ENCODE measurements at places on chromosomes 7 and 10. TPM values are rescaled to one million over a fixed set of nuclear protein-coding genes. Genes with fewer than 3 reads are reported as not detected.

- H3K27ac ChIP-seq: no peak overlapping the region
- H3K36me3 ChIP-seq: no peaks in the 10 kb centered on the region
- no peak for DNase-seq
- H3K4me1 ChIP-seq: peaks cover 33% of the 10 kb centered on the region
- no peak overlapping the region for H3K4me3 ChIP-seq
Observed at GRCh38 chr7:157404845-157405481, 68.2 kb downstream of the DNAJB6 start.

GRCh38 chr7:132575419-132575981, 770 bp downstream of the PLXNA4 start:
- H3K27me3 ChIP-seq: peaks cover 39% of the 10 kb centered on the region
- H3K27ac ChIP-seq: no peak overlapping the region
- H3K4me3 ChIP-seq: peak overlapping the region; percentile 33
- no peak for DNase-seq

DNA sequence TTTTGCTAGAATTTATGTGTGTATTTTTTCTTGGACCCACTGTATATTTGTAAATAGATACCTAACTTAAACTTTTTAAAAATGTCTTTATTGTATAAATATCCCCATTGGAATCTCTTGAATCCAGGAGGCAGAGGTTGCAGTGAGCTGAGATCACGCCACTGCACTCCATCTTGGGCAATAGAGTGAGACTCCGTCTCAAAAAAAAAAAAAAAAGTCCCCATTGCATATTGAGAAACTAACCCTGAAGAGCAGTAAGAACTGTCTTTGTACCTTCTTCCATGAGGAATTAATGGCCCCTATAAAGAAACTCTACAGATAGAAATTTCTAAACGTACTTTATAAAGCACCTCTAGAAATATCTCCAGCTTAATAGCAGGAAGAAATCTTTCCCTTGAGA, 504.0 kb downstream of the SORCS1 start:
- H3K4me3 ChIP-seq: no peak overlapping the region
- H3K27me3 ChIP-seq: no peaks in the 10 kb centered on the region
- H3K36me3 ChIP-seq: no peaks in the 10 kb centered on the region
- DNase-seq: no peak

GRCh38 chr7:94060752-94061151, 56.6 kb upstream of the BET1 start:
- no peak overlapping the region for H3K27ac ChIP-seq
- H3K4me3 ChIP-seq: no peak overlapping the region
- peaks cover 24% of the 10 kb centered on the region for H3K4me1 ChIP-seq
- H3K27me3 ChIP-seq: peaks cover 32% of the 10 kb centered on the region

GRCh38 chr7:24685708-24686107, 71.6 kb downstream of the GSDME start:
- peaks cover 7% of the 10 kb centered on the region for H3K36me3 ChIP-seq
- H3K4me1 ChIP-seq: no peaks in the 10 kb centered on the region
- H3K4me3 ChIP-seq: no peak overlapping the region
- no peak for DNase-seq

- H3K36me3 ChIP-seq: no peaks in the 10 kb centered on the region
- H3K27ac ChIP-seq: peak overlapping the region; percentile 86
- no peak for DNase-seq
- H3K27me3 ChIP-seq: peaks cover 11% of the 10 kb centered on the region
- peaks cover 23% of the 10 kb centered on the region for H3K4me1 ChIP-seq
Observed at GRCh38 chr10:34280599-34281374, 534.3 kb downstream of the PARD3 start.

- no peak overlapping the region for H3K27ac ChIP-seq
- H3K36me3 ChIP-seq: no peaks in the 10 kb centered on the region
- no peak overlapping the region for H3K4me3 ChIP-seq
Observed at GRCh38 chr10:132808383-132809231, 22.7 kb upstream of the NKX6-2 start.

DNA sequence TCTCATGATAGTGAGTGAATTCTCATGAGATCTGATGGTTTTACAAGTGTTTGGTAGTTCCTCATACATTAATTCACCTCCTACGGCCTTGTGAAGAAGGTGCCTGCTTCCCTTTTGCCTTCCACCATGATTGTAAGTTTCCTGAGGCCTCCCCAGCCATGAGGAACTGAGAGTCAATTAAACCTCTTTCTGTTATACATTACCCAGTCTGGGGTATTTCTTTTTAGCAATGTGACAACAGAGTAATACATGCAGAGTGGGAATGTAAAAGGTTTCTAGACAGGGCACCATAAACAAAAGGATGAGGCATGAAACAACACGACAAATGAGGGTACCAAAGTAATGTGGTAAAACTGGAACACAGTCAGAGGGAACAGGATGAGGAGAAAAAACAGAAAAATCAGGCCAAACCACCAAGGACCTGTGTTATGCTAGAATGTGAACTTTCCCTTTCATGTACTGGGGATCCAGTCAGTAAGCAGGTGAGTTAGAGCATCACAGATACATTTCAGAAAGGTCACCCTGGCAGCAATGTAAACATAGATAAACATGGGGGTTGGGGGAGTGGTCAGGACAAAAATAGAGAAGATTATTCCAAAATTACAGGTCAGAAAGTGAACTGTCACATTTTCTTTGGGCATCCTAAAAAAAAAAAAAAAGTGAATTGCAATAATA, 31.9 kb downstream of the ANKRD26 start:
- DNase-seq: no peak
- no peaks in the 10 kb centered on the region for H3K27me3 ChIP-seq
- no peak overlapping the region for H3K27ac ChIP-seq
- H3K36me3 ChIP-seq: peaks cover 19% of the 10 kb centered on the region

GRCh38 chr7:49486974-49487829, 286.2 kb upstream of the VWC2 start:
- no peaks in the 10 kb centered on the region for H3K27me3 ChIP-seq
- no peaks in the 10 kb centered on the region for H3K4me1 ChIP-seq
- no peaks in the 10 kb centered on the region for H3K36me3 ChIP-seq
- no peak overlapping the region for H3K4me3 ChIP-seq

DNA sequence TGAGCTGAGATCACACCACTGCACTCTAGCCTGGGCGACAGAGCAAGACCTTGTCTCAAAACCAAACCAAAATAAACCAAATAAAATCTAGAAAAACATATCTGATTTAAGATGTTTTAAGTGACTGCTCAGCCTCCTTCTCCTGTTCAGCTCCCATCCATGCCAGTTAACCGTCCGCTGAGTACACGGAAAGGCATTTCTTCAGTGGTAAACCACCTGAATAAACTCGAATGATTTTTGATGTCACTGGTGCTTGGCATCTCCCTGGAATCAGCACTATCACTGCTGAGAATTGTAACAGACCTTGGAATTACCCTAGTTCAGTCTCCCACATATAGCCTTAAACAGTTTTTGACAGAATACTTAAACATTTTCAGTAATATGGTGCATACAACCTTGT, 24.1 kb upstream of the NRCAM start:
- DNase-seq: no peak
- H3K27me3 ChIP-seq: no peaks in the 10 kb centered on the region
- no peak overlapping the region for H3K4me3 ChIP-seq
- no peaks in the 10 kb centered on the region for H3K4me1 ChIP-seq
- no peak overlapping the region for H3K27ac ChIP-seq

DNA sequence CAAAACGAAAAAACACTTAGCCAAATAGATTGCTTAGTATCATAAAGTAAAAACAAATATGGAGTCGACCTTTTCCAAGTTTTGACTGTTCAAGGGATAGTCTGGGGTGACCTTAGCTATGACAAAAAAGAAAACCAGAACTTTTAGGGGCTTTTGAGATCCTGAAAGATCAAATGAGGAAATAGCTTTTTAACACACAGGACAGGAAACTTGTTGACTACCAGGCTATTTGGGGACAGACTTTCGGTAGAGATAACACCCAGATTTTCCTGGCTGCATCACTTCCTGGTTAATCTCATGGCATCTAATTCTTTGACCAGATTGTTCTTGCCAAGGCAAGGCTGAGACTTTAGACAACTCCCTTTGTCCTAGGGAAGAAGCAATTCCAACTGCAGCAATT, 34.5 kb upstream of the EGR2 start:
- H3K27me3 ChIP-seq: no peaks in the 10 kb centered on the region
- no peak for DNase-seq
- H3K4me3 ChIP-seq: peak overlapping the region; percentile 11
- H3K27ac ChIP-seq: peak overlapping the region; percentile 82
- peaks cover 46% of the 10 kb centered on the region for H3K4me1 ChIP-seq

DNA sequence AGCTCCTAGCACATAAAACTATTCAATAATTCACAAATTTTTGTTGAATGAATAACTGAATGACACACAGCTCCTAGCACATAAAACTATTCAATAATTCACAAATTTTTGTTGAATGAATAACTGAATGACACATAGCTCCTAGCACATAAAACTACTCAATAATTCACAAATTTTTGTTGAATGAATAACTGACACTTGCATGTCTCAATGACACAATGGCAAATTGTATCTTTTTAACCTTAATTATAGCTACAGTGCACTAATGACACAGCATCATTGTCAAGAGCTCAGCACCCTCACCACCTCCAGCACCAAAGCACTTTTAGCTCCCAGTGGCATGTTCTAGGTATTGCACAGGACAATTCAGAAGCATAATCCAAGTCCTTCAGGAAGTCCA, 131.6 kb downstream of the PDE1C start:
- H3K4me3 ChIP-seq: no peak overlapping the region
- H3K27me3 ChIP-seq: no peaks in the 10 kb centered on the region
- no peak overlapping the region for H3K27ac ChIP-seq
- H3K4me1 ChIP-seq: no peaks in the 10 kb centered on the region
- DNase-seq: no peak

DNA sequence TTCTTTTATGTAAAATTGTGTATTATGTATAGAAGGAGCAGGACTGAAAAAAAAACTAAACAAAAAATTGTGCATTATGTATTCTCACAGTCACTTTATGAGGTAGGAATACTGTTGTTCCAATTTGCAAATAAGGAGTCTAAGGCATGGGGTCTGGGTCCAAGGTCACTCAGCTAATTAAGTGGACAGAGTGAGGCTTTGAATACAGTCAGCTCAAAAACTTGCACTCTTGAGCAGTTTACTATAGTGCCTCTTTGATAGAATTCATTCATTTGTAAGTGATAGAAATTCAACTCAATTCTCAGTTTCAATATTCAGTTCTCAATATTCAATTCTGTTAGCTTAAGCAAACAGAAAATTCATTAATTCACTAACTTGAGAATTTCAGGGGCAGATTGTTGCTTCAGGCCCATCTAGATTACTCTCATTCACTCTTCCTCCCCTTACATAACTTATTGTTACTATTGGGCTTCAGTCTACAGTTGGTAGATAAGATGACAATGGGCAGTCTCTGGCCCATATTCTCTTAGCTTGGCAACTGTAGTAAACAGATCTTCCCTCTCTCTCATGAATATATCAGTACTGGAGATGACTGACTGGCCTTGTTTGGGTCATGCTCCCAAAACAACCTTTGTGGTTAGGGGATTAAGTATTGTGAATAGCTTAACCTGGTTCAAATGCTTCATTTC, 86.6 kb downstream of the BTAF1 start:
- peaks cover 20% of the 10 kb centered on the region for H3K36me3 ChIP-seq
- no peak for DNase-seq
- H3K4me3 ChIP-seq: no peak overlapping the region
- H3K4me1 ChIP-seq: peaks cover 24% of the 10 kb centered on the region

GRCh38 chr7:44127161-44127560, 3.8 kb upstream of the POLD2 start:
- H3K36me3 ChIP-seq: no peaks in the 10 kb centered on the region
- no peak overlapping the region for H3K4me3 ChIP-seq
- no peak overlapping the region for H3K27ac ChIP-seq

DNA sequence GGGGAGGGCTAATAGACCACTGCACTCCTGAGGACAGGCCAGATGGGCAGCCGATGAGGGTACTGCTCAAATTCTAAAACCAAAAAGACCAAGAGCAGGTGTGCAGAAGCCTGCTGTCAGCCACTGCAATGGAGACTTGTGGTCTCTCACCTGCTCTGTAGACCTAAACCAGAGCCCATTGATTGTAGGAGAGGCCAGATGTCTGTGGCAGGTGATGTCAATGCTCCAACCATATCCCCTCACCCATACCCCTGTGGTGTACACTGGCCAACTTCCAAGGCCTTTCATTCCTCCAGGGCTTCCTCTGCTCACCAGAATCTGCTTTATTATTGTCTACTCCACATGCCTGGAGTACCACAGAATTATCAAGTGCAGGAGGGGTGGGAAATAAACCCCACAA, 116.9 kb upstream of the CHST15 start:
- H3K4me3 ChIP-seq: no peak overlapping the region
- H3K36me3 ChIP-seq: no peaks in the 10 kb centered on the region
- no peak overlapping the region for H3K27ac ChIP-seq
- DNase-seq: no peak
- H3K4me1 ChIP-seq: no peaks in the 10 kb centered on the region
- H3K27me3 ChIP-seq: peaks cover 3% of the 10 kb centered on the region

- H3K36me3 ChIP-seq: no peaks in the 10 kb centered on the region
- H3K27me3 ChIP-seq: no peaks in the 10 kb centered on the region
- DNase-seq: no peak
- H3K27ac ChIP-seq: no peak overlapping the region
- H3K4me3 ChIP-seq: no peak overlapping the region
Observed at GRCh38 chr7:140754506-140754905, 58.0 kb downstream of the NDUFB2 start.

DNA sequence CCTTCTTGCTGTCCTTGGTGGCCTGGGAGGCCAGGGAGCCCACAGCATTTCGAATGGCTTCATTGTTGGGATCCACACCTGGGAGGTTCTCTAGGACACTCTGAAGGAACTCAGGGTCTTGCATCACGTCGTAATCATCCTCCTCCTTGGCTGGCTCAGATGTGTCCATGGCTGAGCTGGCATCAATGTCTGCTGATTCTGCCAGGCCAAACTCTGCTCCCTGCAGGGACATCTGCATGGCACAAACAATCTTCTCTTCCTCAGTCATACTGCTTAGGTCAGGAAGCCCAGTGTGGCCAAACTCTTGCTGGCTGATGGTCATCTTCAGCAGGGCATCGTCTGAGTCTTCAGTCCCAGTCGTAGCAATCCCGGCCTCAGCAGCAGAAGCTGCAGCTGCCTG, 34.9 kb upstream of the PLCE1 start:
- H3K4me3 ChIP-seq: no peak overlapping the region
- no peaks in the 10 kb centered on the region for H3K27me3 ChIP-seq
- no peaks in the 10 kb centered on the region for H3K4me1 ChIP-seq
- no peaks in the 10 kb centered on the region for H3K36me3 ChIP-seq

- no peak for DNase-seq
- H3K4me1 ChIP-seq: no peaks in the 10 kb centered on the region
- no peaks in the 10 kb centered on the region for H3K36me3 ChIP-seq
- no peak overlapping the region for H3K27ac ChIP-seq
- H3K27me3 ChIP-seq: peaks cover 8% of the 10 kb centered on the region
Observed at GRCh38 chr7:21526007-21526406, 16.8 kb upstream of the DNAH11 start.

KCNH2 gene
- total RNA-seq: 0.22 TPM

NAT16 gene
- not detected for total RNA-seq

FAM221A gene
- total RNA-seq: 12.3 TPM

PTPRZ1 gene
- total RNA-seq: not detected

C10orf62 gene
- total RNA-seq: not detected

CPA2 gene
- not detected for total RNA-seq

TFEC gene
- not detected for total RNA-seq

ZNF853 gene
- total RNA-seq: 1.0 TPM

FOXI2 gene
- not detected for total RNA-seq

PIP4K2A gene
- 152 TPM for total RNA-seq

CHN2 gene
- 0.70 TPM for total RNA-seq
